ENCODE measurements at places on chromosomes 16 and 17.

DNA sequence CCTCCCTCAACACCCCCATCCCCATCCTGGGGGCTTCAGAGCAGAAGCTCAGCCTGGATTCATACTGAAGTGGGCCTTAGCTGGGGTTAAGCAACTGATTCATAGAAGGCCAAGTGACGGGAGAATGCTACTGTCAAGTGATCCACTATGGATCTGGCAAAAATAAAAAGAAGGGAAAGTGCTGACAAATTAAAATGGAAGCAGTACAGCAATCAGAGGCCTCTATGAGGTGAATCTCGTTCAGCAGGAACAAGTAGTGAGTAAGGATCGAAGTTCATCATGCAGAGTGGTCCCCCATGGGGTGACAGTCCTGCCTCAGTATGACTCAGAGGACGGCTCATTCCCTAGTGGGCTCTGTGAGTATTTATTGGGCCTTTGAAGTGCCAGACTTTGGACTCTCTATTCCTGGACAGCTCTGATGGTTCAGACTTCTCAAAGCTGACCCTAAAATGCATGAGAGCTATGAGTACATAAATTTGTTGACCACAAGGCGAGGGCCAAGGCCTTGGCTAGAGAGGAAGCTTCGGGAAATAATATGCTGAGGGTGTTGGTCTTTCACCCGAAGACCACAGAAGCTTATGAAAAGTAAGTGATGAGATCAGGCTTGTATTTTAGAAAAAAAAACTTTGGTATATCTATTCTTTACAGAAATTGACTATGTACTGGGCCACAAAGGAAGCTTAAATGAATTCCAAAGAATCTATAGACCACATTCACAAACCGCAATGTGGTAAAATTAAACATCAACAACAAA is 5.3 kb upstream of the NSMCE1 start:
- no peak for DNase-seq

DNA sequence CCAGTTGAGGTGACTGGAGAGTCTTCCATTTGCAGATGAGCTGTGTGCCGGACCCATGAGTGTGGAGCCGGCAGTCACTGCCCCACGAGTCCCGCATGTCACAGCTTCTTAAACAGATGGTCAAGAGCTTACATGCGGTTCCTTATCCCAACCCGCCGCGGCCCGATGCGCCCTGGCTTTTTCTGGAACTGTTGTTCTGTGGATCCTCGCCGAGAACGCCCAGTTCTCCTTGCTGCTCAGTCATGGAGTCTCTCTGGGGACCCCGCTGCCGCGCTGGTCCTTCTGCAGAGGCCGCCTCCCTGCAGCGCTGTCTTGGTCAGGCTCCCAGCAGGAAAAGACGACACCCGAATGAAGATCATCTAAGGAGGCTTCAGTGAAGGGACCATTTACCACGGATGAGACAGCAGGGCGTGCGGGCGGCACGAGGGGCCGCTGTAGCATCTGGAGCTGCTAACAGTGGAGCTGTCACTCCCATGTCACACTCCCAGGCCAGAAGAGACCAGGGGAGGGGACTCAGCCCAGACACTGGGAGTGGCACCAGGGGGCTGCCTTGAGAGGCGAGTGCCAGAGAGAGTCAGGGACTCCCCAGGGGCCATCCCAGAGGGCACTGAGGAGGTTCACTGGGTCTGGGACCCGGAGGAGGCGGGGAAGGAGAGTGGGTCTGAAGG is 10.8 kb upstream of the LGALS3BP start:
- no peak for DNase-seq

DNA sequence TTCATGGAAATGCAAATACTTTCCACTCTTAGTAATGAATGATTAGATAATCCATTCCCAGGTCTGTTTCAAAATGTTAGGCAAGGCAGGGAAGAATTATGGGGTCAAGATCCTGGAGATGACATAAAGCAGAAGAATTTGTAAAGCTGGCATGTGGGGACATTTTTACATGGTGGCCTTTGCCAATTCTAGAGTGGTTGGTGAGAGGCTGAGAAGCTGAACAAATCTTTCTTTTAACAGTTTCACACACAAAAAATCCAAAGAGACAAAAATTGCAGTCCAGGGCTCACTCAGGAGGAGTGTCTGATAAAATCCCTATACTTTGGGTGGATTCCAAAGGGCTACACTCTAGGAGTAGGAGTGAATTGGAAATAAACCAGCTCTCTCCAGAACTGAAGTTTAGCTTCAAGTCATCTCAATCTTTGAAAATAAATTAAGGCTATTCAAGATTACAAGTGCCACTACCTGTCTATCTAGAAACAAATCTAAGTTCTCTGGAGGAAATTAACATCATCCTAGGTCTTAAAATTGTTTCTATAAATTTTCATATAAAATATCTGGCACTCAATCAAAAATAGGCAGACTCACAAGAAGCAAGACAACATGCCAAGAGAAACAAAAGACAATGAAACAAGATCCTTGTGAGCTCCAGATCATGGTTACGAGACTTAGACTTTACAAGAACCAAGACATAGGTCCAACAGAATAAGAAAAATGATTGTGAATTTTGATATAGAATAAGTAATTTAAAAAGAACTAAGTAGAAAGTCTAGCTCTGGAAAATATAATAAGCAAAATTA is 113.0 kb upstream of the AXIN2 start:
- peak; percentile 53 for DNase-seq

DNA sequence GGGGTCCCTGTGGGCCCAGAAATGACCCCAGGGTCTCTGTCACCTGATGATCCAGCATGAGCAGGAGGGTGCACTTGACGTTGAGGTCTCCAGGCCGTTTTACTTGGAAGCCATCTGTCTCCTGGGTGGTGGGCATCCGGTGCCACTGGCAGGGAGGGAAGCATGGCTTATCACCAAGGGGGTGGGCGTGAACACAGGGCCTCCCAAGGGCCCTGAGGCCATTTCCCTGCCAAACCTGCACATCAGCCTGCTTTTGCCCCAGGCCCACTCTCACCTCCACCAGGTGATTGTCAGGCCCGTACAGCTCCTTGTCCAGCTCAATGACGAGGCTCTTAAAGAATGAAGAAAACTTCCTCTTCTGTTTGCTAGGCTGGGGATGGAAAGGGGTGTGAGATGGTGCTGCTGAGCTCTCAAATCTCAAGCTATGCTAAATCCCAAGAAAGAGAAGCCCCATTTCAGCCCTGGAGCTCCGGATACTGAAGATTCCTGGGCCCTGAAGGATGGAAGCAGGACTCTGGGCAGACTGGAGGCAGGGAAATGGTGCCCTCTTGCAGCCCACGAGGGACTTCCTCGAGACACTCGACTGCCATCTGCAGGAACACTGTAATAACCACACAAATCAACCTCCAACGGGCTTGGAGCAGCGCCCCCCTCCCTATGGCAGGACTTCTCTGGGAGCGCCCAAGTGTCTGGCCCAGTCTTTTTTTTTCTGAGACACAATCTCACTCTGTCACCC is 7.1 kb upstream of the FTSJ3 start:
- peak; percentile 46 for DNase-seq

DNA sequence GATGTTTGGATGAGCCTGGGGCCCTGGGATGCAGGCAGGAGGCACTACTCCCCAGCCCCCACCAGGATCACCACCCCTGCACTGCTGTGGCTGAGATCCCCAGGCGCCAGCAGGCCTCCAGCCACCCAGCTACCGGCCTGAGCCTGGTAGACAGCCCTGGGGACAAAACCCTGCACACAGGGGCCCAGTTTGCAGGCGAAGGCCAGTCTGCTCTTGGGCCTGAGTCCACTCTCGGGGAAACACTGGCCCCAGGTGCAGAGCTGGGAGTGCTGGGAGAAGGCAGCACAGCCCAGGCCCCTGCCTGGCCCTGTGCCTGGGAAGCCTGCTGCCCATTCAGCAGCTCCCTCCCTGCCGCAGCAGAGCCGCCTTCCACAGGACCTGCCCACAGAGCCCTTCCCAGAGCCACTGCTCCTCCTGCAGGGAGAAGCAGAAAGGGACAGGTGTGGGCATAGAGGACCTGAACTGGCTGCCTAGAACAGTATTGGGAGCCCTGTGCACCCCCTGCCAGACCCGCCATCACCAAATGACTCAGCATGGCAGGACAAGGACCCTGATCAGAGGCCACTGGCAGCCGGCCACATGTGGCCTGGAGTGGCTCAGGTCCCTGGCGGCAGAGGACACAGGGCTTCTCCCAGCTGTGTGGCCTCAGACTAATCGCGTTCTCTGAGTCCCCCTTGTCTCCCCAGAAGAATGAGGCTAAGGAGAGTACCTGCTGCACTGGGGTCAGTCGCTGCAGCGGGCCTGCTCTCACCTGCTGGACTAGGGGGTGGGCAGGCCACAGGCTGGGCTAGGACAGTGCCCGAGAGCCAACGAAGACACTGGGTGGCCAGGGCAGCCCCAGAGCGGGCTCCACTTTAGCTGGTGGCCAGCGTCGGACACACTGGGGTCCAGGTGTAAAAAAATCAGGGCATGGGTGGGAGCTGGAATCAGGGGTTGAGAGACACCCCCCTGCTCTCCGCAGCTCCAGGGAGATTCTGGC is 10.7 kb downstream of the MSRB1 start:
- DNase-seq = no peak

DNA sequence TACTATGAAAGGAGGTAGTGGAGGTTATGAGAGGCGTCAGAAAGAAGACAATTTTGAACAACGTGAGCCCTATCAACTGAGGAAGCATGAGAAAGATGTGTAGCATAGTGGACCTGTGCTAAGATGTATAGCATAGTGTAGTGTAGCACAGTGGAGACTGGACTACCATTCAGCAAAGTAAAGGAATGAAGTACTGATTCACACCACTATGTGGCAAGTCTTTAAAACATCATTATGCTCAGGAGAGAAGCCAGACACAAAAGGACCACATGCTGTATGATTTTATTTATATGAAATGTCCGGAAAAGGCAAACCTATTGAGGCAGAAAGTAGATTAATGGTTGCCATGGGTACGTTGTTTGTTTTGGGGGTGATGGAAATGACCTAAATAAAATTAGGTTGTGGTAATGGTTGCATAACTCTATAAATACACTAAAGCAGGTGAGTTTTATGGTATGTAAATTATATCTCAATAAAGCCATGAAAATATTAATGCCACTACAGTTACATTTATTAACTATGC is 20.4 kb upstream of the XYLT1 start:
- DNase-seq = no peak

GRCh38 chr16:15611610-15612009 is 31.3 kb downstream of the MARF1 start:
- no peak for DNase-seq

GRCh38 chr17:57629886-57630285 is 115.2 kb downstream of the CCDC182 start:
- no peak for DNase-seq

GRCh38 chr16:81544261-81544660 is 99.7 kb downstream of the CMIP start:
- no peak for DNase-seq

- no peak for DNase-seq
Observed at GRCh38 chr16:19105891-19106624, 7.7 kb upstream of the ITPRIPL2 start.

GRCh38 chr17:77128896-77129567 is 11.7 kb upstream of the SEC14L1 start:
- peak; percentile 83 for DNase-seq

DNA sequence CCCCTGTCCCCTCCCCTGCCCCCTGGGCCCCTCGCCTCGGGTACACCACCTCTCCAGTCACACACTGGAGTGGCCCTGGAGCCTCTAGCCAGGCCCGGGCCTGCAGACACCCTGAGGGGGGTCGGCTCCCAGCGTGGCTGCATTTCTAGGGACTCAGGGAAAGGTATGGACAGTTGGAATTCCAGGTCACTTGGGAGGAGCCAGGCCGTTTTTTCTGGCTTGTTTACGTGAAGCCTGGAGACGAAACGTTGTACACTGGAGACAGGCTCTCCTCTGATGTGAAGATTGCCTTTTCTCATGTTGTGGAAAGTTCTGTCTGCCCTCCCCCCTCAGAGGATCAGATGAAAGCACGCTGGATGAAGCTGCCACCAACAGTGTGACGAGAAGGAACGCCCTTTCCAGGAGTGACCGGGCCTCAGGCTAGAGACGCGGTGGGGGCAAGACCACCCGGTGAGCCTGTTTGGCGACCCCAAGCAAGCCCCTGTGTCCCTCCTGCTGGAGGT is 4.0 kb upstream of the PPP1R27 start:
- DNase-seq = no peak

GRCh38 chr16:13056607-13057006 is 155.2 kb downstream of the SHISA9 start:
- DNase-seq = no peak

DNA sequence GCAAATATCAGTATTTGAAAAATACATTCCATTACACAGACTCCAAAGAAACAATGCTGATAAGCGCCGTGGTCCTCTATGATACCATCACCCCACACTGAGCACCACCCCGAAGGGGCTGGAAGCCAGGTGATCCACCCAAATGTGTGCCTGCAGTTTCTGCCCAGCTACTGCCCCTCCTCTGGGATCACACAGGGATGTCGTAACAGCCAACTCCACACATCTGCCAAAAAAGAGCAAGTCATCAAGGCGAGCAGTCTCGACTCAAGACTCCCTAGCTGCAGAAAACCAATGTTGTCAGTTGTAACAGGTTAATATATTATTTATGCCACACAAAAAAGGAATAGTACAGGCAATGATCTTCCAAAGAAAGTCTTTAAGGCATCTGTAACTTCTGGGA is 21.0 kb downstream of the CYB5D2 start:
- DNase-seq = no peak

GRCh38 chr17:20092261-20092867 is 83.2 kb downstream of the SPECC1 start:
- peak; percentile 75 for DNase-seq

DNA sequence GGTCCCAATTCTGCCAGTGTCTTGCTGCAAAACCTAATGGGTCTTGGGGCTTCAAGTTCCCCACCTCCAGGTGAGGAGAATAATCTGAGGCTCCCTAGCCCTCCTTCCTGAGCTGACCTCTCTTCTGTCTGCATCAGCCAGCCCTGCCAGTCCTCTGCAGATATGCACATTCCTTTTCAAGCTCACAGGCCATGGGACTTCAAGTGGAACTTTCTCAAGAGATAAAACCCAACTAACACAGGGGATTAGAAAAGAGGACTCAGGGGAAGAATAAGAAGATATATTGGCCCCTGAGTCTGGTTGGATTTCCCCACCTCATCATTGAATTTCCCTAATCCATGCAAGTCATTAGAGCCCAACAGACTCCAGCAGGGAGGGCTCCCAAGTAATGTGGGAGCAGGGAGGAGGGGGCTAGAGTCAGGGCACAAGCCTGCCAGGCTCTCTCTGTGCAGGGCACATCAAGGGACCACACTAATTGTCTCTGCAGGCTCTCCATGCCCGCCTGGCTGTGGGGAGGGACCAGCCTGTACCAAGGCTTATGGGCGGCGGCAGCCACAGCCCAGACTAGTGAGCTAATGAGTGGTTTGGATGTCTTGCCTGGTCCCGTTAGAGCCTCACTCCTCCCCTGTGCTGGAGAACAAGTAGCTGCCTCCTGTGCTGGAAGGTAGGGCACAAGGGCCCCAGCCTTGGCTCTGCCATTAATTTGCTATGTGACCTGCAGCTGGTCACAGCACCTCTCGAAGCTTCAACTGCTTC is 1.2 kb downstream of the KRT14 start:
- DNase-seq = no peak
